Activated CD8-positive, alpha-beta memory T cell treated with anti-CD3 and anti-CD28 coated beads for 1 hour (primary cell): ENCODE measurements at places on chromosomes 5 and 9.

DNA sequence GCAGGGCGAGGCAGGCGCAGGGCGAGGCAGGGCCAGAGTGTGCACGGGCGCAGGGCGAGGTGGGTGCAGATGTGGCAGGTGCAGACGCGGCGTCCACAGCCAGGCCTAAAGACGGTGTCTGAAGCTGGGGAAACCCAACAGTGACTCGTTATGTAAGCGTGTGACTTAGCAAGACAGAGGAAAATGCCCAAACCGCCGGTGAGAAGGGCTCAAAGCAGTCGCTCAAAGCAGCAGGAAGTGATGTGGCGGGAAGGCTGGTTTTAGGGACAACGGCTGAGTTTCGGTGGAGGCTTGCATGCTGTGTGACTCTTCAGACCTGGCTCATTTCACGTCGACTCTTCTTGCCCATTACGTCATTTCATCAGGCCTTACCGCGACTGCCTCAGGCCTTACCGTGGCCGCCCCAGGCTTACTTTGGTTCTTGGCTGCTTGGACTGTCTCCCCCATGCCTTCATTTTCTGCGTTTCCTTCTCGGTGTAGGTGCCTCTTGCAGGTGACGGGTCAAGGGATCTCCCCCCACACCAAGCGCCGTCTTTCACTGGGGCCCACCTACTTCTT, 50.5 kb upstream of the EXOC3 start:
- peak; percentile 42 for DNase-seq

DNA sequence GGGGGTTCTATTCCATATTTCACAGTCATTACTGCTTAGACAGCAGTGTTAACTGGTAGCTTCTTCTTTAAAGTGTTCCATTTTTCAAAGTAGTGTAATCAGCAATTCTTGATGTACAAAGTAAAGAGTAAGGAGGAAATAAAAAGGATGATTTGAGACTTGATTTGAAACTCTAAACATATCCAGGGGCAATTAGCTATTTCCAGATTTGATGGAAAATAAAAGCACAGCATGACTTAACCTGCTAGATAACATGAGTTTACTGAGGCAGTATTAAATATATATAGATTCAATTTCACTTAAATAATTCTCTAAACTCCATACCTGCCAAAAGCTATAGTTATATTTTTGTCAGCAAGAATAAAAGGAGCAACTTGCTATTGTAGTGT, 29.8 kb downstream of the NR2F1 start:
- no peak for DNase-seq

DNA sequence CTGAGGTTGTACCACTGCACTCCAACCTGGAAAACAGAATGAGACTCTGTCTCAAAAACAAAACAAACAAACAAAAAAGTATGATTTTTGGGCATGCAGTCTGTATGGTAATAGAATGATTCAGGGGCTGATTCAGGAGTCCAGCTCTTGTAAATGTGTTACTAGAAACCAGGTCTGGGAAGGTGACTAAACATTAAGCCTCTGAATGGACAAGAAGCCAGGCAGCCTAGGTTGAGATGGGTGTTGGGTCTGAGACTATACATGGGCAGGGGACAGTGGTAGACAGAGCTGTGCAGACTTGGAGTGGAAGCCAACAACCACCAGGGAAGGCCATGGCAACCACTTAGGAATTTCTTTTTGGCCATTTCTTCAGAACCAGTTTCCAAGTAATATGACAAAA, 64.9 kb upstream of the TLE1 start:
- DNase-seq = no peak

DNA sequence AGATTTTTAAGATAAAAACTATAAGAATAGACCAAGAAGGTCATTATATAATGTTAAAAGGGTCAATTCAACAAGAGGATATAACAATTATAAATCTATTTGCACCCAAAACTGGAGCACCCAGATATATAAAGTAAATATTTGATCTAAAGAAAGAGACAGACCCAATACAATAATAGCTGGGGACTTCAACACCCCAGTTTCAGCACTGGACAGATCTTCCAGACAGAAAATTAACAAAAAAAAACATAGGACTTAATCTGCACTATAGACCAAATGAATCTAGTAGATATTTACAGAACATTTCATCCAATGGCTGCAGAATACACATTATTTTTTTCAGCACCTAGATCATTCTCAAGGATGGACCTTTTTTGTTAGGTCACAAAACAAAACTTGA, 331.9 kb downstream of the SPOCK1 start:
- no peak for DNase-seq

DNA sequence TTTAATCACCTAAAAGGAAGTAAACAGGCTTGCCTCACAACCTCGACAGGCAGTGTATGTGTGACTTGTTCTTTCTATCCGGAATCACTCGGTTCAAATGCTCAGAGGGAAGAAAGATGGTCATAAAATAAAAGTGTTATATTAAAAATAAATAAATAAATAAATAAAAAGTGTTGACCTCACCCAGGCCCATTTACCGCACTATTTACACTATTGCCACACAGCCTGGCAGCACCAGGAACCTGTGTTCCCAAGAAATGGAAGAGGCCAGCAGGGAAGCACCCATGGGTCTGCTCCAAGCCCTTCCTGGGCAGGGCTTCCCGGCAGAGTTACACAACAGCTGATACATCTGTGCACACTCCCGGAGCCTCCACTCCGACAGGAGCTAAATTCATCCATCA, 127.9 kb downstream of the EFNA5 start:
- no peak for DNase-seq

- DNase-seq = no peak
Observed at GRCh38 chr9:80417211-80417773, 845.5 kb downstream of the TLE4 start.

DNA sequence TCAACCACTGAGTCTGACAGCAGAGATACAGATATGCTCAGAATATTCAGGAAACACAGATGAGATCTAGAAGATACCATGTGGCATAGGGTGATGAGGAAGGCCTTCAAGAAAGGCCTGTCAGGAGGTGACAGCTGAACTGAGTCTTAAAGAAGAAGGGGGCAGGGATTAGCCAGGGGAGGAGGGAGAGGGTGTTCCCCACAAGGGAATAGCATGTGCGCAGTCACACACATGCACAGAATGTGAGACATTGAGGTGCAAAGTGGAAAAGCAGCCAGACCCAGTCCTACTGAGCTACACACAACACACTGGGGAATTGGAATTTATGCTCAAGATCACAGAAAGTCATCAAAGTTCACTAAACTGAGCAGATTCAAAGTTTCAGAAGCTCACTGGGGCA, 3.0 kb upstream of the SLC25A48 start:
- no peak for DNase-seq

DNA sequence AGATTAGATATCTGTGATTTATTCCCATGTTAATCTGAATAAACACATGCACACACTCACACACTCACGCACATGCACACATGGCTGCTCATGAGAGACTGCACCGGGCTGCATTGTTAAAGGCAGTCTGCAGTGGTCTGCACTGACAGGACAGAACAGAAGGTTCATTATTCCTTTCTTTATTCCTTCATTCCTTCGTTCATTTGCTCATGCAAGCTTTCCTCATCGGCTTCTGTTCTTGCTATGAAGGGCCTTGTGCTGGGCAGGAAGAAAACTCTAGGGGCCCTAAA, 41.4 kb upstream of the FSTL4 start:
- no peak for DNase-seq

DNA sequence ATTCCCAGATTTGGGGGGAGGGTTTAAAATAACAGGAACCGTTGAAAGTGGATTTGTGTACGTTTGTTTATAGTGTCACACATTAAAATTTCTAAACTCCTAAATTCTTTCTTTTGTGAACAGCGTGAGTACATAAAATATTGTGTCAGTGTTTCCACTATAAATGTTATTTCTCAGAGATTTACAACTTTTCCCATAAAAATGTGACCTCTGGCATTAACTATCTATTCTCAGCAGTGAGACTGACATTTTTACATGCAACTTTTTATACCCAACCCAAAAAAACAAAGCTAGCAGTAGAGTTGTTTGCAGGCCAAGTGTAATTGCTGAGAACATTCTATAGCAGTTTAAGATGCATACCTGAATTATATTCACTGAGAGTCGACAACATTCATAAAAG, 757.0 kb upstream of the ADAMTS16 start:
- DNase-seq = no peak

DNA sequence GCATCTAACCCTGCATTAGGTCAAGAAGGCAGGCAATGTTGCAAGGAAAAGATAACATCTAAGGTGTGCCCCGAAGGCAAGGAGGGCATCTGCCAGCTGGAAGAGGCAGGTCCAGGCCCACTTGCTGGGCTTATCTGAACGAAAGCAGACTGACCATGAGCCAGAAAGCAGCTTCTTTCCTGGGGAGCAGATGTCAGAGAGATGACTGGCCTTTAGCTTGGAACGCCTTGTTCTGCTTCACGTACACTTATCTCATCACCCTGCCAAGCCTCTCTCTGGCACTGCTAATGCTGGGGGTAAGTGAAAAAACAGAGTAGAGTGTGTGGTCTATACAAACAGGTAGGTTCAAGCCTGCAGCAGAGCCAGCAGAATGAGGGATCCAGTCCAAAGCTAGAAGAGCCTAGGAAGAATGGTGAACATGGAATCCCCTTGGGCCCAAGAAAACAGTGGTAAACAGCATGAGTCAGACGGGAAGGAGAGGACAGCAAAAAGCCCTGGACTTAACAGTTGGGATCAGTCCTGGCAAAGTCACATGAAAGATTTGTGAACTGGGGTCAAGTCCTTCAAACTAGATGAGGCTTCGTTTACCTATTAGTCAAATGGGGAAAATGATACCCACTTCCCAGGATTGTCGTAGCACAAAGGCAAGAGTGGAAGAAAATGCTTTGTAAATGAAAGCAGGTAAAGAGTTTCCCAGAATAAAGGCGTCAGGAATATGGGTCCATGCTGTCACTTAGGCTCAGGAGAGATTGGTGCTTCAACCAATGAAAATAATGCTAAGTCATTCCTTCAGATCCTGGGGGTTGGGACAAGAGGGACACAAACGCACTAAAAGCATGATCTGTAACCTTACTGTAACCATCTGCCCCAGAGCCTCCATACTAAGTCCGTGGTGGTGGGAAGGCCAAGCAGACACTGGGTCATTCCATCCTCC, 200.9 kb downstream of the SLIT3 start:
- no peak for DNase-seq

DNA sequence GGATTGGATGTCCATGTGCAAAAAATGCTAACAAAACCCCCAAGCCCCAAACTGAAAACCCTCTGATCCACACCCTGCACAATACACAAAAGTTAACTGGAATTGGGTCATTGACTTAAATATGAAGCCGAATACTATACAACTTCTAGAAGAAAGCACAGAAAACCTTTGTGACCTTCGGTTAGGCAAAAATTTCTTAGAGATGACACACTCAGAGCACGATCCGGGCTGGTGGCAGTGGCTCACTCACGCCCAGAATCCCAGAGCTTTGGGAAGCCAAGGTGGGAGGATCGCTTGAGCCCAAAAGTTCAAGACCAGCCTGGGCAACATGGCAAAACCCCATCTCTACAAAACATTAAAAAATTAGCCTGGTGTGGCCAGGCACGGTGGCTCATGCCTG, 1.8 kb upstream of the DIPK1B start:
- no peak for DNase-seq

GRCh38 chr9:71614409-71615010, 153.8 kb downstream of the CEMIP2 start:
- DNase-seq = no peak

GRCh38 chr5:142688281-142688989, 2.5 kb upstream of the FGF1 start:
- DNase-seq = no peak

DNA sequence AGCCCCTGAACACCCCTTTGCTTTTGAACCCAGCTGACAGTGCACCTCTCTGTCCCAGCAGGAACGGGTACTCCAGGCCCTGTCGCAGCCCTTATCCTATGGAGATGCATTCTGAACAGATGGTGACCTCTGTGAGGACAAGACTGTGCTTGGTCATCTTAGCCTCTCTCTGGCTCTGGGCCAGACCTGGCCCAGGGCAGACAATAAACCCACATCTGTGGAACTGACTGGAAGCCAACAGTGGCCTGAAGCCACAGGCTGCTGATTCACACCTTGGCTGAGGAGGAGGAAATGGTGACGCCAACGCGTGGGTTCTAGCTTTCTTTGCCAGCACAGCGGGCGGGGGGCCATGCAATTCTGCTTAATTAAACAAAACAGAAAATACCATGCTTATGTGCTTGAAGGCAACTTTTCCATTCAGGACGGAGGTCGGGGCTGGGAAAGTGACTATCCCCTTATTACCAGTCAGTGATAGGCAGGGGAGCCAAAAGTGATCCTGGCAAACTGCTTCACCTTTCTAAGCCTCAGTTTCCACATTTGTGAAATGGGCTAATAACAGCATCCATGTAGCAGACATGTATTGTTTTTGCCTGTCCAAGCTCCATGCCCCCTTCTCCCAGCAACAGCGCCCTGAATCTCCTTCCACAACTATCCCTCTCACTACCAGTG, 10.8 kb downstream of the SH3PXD2B start:
- DNase-seq = no peak

GRCh38 chr5:76458486-76458830, 55.4 kb downstream of the IQGAP2 start:
- no peak for DNase-seq

GRCh38 chr5:89041976-89042375, 159.0 kb upstream of the MEF2C start:
- no peak for DNase-seq

- no peak for DNase-seq
Observed at GRCh38 chr9:69357030-69357775, 32.2 kb downstream of the ENTREP1 start.

DNA sequence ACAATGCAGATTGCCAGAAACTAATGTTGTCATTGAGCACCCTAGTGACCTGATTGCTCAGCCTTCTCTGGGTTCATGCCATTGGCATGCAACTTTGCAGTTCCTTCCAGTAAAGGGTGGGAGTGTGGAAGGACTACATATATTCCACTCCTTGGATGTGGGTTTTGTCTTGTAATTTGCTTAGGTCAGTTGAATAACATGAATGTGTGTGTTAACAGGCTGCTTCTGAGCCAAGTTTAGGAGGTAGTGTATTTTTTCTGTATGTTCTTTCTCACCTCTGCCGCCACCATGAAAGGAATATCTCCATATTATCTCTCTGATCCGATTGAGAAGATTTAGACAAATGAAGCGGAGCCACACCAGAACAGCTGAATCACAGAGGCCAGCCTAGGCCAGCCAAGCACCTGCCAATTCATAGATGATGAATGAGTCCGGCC, 1929.6 kb upstream of the CDH6 start:
- DNase-seq = no peak

- DNase-seq = no peak
Observed at GRCh38 chr5:40413743-40414142, 266.0 kb upstream of the PTGER4 start.

- DNase-seq = no peak
Observed at GRCh38 chr5:112186401-112186990, 232.6 kb downstream of the EPB41L4A start.

GRCh38 chr5:45038366-45038987, 229.7 kb downstream of the MRPS30 start:
- no peak for DNase-seq

- no peak for DNase-seq
Observed at GRCh38 chr5:176621661-176622079, 8.7 kb downstream of the SNCB start.

DNA sequence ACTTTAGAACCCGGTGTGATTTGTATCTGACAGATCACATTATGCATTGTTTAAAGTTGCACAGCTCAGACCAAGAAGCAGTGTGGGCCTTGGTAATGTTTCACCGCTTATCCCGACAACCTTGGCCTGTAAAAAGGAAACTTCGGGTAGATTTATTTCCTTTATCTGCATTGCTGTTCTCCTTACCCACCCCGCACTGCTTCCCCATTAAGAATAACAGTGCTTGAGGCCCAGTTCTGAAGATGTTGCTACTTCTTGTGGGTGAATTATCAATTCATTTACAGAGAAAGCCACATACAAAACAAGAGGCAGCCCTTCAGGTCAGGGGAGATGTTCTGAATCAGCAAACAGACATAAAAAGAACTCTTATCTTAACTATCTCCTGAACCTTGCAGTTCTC, 8.4 kb downstream of the SMARCA2 start:
- DNase-seq = no peak
